ENCODE measurements at places on chromosomes 5 and 9.
A peak's percentile ranks its signal among the peaks of the same experiment; 100 is the strongest.

DNA sequence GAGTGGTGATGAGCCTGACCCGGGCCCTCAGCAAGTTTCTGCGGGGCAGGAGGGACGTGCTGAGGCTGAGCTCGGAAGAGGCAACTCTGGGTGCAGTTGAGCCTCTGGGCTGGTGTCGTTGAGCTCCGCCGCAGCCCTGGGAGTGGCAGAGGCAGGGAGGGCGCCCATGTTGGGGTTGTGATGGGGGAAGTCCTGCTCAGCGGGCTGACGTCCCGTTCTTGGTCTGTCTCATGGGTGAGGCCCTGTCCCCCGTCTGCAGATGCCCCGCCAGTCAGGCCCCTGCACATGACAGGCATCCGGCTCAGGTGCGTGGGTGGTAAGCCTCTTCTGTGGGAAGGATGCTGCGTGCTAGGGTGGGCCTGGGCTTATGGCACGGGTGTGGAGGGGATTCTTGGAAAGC is 64.3 kb downstream of the RXRA start:
- no peak for DNase-seq

GRCh38 chr5:92401492-92401891 is 1018.4 kb upstream of the ARRDC3 start:
- peak; percentile 48 for DNase-seq

DNA sequence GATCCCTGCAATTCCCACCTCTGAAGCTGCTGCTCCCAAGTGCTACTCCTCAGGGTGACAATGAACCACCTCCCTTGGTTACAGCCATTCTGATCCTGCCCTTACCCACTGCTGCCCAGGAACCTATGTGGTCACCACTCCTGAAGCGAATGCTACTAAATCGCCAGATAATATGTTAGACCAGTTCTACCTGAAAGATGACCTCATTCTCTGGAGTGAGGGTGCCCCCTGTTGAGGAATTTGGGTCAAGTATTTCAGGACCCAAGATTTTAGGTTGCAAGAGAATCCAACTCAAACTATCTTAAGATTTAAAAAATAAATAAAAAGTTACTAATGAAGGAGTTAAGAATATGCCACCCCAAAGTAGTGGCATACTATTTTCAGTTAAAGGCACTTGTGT is 5.8 kb upstream of the SNAPC3 start:
- no peak for DNase-seq

- DNase-seq: no peak
Measured at GRCh38 chr9:130474106-130474505, 29.3 kb downstream of the ASS1 start.

DNA sequence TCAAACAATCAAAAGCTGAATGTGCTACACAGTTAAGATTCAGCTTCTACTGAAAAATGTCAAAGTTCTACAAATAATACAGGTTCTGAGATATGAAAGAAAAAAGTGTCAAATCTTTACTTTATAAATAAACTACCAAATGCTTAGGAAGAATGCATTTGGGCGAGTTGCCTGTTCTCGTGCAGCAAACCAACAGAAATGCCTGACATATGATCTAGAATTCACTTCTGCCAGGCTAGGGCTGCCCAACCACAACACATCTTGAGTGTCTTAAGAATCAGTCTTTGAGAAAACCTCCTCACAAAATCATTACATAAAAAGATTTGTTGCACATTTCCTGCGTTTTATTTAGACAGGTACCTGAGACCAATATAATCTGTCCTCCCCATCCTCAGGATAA is 42.2 kb downstream of the ANKH start:
- DNase-seq: no peak

DNA sequence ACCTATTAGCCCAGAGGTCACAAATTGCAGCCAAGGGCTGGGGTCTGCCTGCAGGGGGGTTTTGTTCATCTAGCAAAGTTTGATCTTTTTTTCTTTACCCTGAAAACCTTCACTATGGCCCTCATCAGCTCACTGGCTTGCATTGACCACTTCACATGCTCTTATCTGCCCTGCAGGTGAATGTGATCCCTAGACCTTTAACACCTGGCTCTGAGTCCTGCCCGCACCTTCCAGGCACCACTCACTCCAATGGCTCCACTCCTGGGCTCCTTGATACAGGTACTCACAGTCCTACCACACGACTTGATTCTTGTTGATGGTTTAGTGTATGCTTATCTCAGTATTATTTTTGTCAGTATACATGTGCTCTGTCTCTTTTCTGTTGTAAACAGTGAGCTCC is 92.5 kb downstream of the FEM1C start:
- no peak for DNase-seq

GRCh38 chr9:136538599-136539426 is 7.0 kb downstream of the NOTCH1 start:
- no peak for DNase-seq

GRCh38 chr9:35518981-35519679 is 29.2 kb downstream of the RUSC2 start:
- no peak for DNase-seq

DNA sequence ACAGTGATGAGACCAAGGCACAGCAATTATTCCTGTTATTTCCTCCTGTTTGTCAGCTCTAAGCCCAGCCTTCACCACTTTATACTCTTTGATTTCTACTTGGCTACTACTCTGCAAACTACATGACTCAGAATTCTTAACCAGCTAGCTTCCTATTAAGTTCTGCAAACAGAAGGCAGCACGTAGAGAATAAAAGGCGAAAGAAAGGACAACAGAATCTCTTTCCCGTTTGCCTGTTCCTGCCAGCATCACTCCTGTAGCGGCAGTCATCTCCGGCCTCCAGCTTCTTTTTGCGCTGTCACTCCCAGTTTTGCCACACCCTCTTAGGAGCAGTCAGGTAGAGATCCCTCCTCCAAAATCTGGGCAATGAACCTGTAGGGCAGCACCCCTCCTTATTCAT is 29.9 kb downstream of the DPYSL3 start:
- no peak for DNase-seq

- DNase-seq: no peak
Measured at GRCh38 chr9:3241290-3241689, 284.5 kb downstream of the RFX3 start.

- no peak for DNase-seq
Measured at GRCh38 chr5:68673106-68673822, 420.6 kb upstream of the SLC30A5 start.

- DNase-seq: no peak
Measured at GRCh38 chr9:137172901-137173795, 1.3 kb upstream of the TMEM210 start.

DNA sequence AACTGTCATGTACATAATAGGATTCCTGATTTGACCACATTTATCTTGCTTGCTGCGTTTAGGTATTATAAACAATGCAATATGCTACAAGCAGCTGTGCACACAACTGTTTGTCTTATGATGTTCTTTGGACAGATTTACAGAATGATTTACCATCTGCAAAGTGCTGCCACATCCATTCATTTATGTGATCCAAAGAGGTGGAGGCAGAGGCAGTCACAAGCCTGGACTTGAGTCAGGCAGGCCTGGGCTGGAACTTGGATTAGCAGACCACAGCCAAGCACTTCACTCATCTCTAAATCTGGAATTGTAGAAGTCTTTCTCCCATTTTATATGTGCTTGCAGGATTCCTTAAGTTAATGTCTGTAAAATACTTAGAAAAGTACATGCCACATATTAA is 149.0 kb downstream of the INSYN2B start:
- DNase-seq: peak; percentile 44

- no peak for DNase-seq
Measured at GRCh38 chr5:55467862-55468551, 66.8 kb downstream of the PLPP1 start.
